ENCODE measurements at places on chromosomes 1 and 21.

GRCh38 chr1:89200663-89201062 is 1.9 kb upstream of the GBP4 start:
- DNase-seq: no peak

GRCh38 chr1:38045401-38046332 is 926 bp downstream of the POU3F1 start:
- DNase-seq: no peak

DNA sequence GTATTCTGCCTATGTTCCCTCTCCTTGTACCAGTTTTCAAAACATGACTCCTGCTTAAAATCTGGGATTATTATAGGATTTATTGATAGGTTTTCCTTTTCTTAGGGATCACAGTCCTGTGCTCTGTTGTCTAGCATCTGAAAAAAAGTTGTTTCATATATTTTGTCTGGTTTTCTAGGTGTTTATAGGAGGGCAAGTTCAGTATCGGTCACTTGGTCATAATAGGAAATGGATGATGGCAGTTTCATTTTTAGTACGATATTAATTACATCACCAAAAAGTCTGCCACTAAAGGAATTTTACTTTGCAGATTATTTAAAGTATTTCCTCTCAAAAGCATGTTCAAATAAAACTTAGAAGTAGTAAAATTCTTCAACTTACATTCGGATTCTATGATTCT is 94.4 kb downstream of the RASAL2 start:
- no peak for DNase-seq

- DNase-seq: no peak
These were observed 55.7 kb downstream of the XCL2 start for GRCh38 chr1:168488138-168488537.

Data from activated naive CD4-positive, alpha-beta T cell treated with anti-CD3 and anti-CD28 coated beads for 36 hours (primary cell).